ENCODE measurements at places on chromosomes 5 and 9.

DNA sequence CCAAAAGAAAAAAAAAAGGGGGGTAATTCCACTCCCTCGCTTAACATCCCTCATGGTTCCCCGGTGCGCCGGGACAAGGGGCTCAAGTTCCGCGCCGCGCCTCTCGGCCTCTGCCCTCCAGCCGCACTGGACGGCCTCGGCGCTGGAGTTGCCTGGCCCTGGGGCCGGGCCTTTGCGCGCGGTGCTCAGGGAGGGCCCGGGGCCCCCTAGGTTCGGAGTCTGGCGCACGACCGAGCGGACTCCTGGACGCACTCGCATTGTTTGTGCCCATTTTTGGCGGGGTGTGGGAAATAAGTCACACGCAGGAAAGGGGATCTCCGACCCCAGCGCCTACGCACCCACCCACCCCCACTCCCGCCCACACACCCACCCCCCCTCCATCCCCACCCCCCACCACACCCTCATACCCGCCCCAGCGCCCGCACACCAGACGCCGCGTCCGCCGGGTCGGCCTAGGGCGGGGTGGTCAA, 381 bp downstream of the MED22 start:
- DNase-seq, result no peak

GRCh38 chr5:139710319-139711066, 62.3 kb downstream of the CXXC5 start:
- DNase-seq, result no peak

GRCh38 chr5:145803112-145804004, 31.8 kb downstream of the PRELID2 start:
- no peak for DNase-seq

DNA sequence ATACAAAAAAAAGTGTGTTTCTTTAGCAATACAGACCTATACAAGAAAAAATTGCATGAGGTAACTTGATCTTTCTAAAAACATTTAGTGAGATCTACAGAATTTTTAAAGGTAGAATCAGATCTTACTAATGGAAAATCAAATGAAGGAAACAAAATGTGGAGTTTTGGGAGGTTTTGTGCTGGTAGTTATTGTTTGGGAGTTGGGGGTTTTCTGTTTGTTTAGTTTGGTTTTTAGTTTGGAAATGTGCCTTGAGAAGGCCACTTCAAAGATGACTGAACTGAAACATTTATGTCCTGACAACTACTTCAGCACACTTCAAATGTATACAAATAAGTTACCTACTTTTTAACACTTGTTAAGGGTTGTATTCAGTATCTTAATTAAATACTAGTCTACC, 280.1 kb downstream of the NR2F1-AS1 start:
- DNase-seq, result no peak

DNA sequence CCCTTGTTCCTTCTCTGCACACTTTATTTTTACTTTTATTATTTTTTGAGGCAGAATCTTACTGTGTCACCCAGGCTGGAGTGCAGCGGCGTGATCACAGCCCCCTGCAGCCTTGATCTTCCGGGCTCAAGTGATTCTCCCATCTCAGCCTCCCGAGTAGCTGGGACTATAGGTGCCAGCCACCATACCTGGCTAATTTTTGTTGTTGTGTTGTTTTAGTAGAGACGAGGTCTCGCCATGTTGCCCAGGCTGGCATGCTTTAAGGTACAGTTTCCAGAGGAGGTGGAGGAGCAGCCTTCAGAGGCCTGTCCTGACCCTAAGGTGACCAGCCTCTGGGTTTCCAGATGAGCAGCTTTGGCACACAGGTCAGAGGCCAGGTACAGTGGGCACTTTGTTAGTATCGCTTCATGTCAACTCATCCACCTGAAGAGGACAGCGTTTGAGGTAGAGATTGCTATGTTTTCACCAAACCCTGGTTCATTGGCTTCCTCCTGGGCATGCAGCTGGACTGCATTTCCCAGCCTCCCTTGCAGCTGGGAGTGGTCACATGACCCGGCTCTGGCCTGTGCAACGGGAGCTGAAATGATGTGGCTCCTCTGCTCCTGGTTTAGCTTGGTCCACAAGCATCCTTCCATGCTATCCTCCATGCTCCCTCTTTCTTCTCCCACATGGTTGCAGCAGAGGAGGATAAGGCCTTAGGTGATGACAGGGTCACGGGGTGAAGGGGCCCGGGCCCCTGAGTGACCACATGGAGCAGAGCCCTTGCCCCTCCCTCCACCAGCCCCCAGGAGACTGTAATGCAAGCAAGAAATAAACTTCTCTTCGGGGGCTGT, 139.3 kb upstream of the IER5L start:
- no peak for DNase-seq

DNA sequence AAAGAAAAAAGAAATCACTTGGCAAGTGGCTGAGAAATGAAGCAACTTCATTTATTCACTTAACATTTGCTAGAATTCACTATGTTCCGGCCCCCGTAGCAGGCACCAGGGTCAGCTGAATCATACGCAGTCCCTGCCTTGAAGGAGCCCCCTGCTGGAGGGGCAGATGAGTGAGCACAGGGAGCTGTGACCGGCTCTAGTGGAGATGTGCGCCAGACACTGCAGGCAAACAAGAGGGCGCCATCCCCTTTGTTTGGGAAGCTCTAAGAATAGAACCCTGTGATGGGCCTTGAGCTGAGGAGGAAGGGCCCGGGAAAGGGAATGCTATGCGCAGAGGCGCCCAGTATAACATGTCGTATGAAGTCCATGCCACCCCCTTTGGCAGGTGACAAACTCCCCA, 20.2 kb upstream of the RPL26L1 start:
- no peak for DNase-seq

DNA sequence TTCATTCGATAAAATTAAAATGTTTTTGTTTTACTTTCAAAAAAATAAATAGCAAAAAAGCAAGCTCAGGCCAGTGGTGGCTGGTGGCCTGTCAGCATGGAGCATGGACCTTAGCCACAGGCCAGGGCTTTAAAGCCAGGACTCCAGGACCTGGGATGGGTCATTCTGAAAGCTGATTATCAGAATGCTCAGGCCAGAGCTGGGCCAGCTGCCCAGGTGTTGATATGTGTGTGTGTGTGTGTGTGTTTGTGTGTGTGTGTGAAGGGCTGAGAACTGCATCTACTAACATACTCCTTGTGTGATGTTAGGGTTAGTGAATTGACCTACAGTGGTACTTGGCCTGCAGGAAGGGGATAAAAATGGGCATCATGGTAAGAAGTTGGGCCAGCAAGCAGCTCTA, 21.5 kb downstream of the PALM2AKAP2 start:
- no peak for DNase-seq

DNA sequence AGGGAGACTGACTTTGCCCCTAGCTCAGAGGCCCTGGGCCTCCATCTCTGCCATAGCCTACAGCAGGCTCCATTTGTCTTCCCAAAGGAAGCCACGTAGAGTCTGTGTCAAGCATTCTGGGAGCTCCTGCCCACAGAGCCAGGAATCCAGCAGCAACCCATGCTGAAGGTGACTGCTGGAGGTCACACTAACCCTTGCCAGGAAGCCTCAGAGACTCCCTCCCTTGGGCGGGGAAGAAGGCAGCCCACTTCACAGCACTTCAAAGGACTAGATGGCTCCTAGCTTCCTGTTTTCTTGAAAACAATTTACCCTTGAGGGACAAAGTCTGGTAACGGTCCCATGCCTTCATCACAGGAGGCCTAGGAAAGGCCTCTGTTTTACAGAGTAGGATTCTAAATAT, 1.7 kb downstream of the CKMT2 start:
- no peak for DNase-seq

DNA sequence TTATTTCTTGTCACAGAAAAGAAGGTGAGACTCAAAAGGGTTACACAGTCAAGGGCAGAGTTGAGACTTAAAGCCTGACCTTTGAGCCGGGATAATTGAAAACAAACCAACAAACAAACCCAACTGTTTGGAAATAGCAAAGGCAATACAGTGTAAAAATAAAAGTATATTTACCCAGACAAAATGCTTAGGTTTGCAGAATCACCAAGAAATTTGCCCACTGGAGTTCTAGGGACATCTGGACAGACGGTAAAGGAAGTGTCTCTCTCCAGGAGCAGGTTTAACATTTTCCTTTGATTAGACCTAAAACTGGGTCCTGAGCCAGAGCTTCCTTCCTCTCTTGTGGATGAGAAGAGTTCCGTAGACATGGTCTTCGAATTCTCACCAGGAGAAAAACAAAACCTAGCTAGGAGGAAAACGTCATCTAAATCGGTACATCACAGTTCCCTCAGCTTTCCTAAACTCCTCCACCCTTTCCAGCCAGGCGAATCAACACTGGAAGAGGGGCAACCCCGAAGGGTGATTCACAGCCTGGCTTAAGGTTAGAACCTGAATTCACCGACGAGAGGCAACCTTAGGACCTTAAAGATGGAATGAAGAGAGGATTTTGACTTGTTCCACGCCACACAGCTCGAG, 673 bp downstream of the CDC25C start:
- no peak for DNase-seq

DNA sequence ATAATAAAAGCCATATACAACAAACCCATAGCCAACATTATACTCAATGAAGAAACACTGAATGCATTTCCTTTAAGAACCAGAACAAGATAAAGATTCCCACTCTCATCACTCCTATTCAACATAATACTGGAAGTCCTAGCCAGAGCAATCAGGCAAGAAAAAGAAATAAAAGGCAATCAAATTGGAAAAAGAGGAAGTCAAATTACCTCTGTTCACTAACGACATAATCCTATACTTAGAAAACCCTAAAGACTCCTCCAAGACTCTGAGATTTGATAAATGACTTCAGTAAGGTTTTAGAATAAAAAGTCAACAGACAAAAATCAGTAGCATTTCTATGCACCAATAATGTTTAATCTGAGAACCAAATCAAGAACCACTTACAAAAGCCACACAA, 36.6 kb upstream of the HTR4 start:
- DNase-seq, result no peak

GRCh38 chr5:160039810-160040470, 31.0 kb downstream of the TTC1 start:
- DNase-seq, result no peak

- no peak for DNase-seq
These were observed 16.2 kb downstream of the ANKH start for GRCh38 chr5:14855366-14855765.

DNA sequence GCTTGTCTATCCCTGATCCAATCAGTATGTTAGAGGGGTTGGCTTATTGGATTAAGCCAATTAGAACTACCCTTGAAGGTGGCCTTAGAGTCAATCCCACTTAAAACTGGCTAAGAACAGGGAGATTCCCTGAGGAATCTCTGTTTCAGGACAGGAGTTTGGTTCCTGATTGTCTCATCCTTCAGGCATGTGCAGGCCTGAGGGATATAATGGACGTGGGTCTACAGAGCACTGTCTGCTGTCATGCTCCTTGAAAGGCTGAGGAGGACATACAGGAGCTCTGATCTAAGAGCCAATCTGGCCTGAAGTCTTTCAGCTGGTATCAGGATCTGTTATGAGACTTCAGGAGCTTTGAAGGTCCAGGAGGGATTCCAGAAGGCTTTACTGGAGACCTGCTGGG, 36.2 kb upstream of the PRXL2C start:
- DNase-seq, result no peak

DNA sequence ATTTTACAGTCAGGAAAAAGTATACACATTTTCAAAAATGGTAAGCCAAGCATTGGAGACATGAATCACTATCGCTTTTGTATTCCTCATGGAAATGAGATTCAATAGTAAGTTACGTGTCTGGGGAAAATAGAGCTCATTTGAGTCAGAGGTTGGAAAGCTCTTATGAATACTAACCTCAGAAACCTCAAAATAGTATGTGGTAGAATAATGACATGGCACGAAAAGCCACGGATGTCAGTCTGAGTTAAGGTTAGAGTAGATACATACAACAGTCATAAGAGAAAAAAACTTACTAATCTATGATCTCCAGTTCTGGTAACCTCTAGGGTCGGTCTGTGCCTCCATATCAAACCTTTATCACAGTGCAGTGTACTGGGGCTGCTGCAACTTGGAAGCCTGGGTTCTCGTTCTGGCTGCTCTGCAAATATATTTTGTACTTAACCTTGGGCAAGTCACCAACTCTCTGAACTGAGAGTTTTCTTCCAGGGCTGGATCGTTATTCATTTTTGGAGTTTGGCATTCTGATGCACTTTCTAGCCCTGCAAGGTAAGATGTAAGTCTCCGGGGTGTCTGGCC, 31.8 kb downstream of the MAP1B start:
- peak; percentile 85 for DNase-seq

- peak; percentile 58 for DNase-seq
These were observed 25.8 kb upstream of the HSD17B3 start for GRCh38 chr9:96327694-96328352.

DNA sequence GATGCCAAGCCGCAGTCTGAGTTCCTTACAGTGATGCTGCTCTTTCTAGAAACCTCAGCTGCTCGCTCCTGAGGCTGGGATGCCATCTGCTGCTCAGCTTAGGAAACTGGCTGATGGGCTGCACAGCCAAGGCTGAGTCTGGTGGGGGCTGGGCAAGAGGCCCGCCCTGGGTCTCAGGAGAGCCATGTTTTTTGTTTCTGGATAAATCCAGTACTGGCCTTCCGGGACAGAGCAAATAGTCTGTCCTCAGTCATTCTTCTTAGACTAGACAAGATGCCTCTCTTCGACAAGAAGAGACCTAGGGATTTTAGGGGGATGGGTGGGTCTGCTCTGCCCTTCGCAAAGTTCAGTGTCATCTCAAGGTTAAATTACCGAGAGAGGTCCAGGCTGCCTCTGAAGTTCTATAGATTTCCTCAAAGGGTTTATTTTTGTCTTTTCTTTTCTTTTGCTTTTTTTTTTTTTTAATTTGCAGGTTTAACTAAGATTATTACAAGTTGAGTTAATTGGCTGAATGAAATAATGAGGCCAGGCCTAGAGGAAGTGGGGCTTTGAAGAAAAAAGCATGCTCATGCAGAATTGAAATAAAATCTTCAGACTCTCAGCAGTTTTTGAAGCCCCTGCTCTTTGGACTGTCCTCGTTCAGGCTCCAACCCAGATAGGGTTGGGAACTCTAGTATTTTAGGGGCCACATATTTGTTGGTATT, 30.6 kb upstream of the MATR3 start:
- DNase-seq, result peak; percentile 76

DNA sequence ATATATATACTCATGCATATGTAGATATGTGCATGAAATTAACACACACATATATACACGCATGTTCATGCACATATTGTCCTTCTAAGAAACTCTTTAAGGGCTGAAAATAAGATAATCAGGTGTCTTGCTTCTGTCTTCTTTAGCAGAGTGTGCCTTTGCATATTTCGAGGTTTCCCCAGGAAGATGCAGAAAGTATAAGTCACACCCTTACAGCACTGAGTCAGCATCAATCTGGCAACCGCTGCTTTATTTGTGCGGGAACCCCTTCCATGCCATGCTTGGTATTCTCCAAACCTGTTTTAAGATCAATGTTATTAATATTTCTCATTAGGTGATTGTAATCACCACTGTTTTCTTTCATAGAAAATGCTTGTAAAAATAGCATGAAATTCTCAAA, 557.9 kb downstream of the CAAP1 start:
- DNase-seq, result no peak

Data from foreskin melanocyte (primary cell).